Right cardiac atrium (tissue), 5 donors: ENCODE measurements at places on chromosomes 1 and 21. TPM values are rescaled to one million over a fixed set of nuclear protein-coding genes. Genes with fewer than 3 reads are reported as not detected.

- DNase-seq: peak; percentile 84
These were observed 1.4 kb downstream of the JUN start for GRCh38 chr1:58782178-58783089.

DNA sequence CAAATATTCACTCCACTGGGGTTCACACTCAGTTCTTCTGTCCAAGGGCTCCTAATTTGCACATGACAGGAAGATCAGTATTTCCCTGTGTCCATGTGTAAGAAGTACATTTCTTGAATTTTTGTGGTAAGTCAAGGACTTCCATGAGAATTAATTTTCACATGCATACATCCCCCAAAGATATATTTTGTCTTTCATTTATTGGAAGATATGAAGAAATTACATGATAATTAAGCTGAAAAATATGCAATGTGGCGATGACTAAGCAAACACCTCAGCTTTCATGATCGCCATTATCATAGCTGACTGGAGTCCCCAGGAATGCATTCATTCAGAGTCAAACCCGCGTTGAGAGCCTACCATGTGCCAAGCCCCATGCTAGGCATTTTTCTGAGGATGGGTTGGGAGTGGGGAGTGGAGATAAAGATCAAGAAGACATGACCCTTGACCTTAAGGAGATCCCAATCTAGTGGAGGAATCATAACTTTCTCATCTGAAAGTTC lies 104.6 kb upstream of the F3 start:
- no peak for DNase-seq

DNA sequence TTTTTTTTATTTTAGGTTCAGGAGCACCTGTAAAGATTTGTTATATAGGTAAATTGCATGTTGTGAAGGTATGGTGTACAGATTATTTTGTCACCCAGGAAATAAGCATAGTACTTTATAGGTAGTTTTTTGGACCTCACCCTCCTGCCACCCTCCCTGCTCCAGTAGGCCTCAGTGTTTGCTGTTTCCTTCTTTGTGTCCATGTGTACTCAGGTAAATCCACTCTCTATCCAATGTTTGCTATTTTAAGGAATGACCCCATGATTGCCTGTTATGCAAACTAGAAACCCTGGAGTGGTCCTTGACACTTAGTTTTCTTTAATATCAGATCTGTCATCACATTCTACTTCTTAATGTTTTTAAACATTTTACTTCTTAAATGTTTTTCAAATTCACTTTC lies 33.9 kb downstream of the LHX9 start:
- DNase-seq: no peak

DNA sequence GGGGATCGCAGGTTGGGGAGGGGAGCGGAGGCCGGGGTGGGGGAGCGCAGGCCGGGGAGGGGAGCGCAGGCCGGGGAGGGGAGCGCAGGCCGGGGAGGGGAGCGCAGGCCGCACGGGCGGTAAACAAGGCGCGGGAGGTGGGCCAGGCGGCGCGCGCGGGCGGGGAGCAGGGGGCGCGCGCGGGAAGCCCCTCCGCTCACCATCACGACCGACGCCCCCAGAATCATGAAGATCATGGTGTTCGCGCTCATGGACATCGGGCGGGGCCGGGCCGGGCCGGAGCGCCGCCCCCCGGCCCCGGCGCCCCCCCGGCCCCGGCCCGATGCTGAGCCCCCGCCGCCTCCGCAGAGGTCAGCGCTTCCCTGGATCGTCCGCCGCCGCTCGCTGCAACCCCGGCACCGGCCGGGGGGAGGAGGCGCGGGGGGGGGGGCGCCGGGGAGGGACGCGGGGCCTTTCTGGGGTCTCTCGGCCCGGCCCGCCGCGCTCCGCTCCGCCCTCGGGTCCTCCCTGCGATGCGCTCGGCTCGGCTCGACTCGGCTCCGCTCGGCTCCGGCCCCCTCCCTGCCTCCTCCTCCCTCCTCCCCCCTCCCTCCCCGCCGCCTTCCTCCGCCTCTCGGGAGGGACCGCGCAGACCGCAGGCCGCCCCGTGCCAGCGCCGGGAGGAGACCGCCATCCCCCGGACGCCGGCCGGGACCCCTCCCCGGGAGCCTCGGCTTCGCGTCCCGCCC lies at the start of gene TMEM240:
Gene TMEM240, minus strand, starts transcription at position 535 of the 728 bp plus-strand sequence. Its CDS starts 278 bp downstream, at position 257.
- peak; percentile 95 for DNase-seq

- DNase-seq: no peak
These were observed 45.6 kb downstream of the XCL2 start for GRCh38 chr1:168498159-168498631.

DNA sequence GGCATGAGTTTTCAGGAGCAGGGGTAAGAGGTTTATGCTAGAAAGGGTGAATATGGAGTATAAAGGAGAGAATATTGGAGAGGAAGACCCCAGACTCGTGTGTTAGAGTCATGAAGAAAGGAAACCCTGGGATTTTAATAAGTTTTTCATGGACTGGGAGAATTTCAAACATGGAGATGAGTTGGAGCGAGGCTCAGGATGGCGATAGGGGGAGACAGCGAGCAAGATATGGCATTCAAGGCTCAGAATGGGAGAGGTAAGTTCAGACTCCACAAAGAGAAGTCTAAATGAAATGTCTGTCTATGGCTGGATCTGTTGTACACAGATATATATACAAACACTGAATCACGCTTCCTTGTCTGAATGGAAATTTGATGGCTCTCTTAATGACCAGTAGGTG lies 92.5 kb downstream of the LRRC40 start:
- DNase-seq: no peak

DNA sequence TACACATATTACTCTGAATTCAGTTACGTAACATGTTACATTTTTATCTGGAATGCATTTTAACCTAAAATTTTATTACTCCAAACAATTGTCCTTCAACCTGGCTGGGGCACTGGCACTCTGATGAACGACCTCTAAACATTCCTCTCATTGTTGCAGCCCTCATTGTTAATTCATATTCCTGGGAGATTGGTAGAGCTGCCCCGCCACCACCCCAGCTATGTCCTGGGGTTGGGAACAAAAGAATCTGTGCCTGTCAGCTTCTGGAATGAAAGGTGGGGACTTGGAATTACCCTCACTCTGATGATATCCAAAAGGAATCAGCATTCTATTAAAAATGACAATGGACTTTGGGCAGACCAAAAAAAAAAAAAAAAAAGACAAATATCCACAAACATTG lies 38.0 kb upstream of the DESI2 start:
- no peak for DNase-seq

- peak; percentile 24 for DNase-seq
These were observed 77.5 kb upstream of the ACTRT2 start for GRCh38 chr1:2943686-2944260.

DNA sequence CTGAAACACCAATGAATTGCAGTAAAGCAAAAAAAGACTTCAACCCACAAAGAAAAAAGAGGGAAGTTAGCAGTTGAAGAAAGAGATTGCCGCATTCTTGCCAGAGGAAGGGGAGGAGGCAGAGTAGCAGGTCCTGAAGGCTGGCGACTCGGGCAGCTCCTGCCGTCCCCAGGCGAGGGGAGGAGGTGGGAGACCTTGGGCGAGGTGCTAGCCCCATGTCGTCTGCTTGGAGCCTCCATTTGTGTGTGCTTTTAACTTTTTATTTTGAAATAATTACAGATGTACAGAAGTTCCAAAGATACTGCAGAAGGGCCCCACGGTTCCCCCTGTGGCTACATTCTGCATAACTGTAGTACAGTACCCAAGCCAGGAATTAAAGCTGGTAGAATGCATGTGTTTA lies 6.7 kb downstream of the TRPM2 start:
- DNase-seq: no peak

DNA sequence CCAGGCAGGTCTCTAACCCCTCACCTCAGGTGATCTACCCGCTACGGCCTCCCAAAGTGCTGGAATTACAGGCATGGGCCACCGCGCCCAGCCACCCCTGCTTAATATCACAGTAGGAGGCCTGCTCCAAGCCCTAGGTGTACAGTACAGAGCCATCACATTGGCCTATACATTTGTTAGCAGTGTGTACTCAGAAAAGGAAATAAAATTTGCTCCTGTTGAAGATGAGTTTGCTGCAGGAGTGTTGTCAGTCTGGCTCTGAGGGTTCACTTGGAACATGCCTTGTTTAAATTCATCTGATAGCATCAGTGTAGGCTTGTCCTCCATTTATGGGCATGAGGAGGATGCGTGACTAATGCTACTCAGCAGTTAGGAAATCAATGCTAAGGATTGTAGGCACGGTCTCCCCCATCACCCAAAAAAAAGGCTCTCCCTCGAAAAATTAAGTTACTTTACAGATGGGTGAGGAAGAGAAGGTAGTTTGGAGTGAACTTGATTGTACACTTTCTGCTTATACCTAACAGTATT lies 4.6 kb upstream of the ENAH start:
- no peak for DNase-seq

DNA sequence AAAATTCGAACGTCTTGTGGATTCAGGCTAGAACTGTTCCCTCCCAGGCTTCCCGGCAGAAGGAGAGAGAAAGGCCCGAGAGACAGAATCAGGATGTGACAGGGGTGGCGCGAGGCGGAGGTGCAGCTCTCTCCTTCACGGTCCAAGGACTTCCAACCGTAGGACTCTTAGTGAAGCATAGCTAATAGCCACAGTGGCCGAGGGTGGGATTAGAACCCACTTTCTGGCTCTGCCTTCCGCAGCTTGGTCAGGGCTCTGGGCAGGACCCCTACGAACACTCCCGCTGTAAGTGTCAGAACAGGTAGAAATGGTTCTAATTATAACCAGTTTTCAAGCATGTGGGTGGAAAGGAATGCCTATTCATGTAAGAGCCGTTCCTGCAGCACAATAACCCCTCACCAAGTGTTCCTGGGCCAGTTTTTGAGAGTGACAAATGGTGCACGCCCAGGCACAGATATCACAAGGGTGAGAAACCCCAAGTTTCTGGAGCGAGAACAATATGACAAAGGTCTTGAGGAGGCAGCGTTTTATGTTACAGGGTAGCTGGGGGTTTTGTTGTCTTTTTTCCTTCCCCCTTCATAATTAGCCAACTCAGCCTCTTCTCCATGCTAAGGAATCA lies 86.4 kb downstream of the SYF2 start:
- DNase-seq: no peak

DNA sequence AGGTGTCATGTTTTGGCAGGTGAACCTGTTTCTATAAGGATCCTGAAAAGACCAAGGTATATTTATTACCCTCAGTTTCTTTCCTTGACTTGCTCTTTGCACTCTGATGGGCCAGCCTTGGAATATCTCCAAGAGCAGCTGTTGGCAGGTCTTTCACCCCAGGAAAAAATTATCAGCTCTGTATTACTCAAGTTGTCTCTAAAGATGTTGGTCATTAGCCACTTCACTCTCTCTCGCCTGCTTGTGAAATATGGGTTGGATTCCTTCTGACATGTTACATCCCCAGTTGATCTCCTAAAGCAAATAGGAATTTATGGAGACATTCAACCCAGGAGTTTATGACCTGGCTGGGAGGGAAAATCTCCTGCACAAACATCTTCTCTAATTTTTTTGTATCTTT lies 85.9 kb downstream of the KCNJ15 start:
- DNase-seq: no peak

DNA sequence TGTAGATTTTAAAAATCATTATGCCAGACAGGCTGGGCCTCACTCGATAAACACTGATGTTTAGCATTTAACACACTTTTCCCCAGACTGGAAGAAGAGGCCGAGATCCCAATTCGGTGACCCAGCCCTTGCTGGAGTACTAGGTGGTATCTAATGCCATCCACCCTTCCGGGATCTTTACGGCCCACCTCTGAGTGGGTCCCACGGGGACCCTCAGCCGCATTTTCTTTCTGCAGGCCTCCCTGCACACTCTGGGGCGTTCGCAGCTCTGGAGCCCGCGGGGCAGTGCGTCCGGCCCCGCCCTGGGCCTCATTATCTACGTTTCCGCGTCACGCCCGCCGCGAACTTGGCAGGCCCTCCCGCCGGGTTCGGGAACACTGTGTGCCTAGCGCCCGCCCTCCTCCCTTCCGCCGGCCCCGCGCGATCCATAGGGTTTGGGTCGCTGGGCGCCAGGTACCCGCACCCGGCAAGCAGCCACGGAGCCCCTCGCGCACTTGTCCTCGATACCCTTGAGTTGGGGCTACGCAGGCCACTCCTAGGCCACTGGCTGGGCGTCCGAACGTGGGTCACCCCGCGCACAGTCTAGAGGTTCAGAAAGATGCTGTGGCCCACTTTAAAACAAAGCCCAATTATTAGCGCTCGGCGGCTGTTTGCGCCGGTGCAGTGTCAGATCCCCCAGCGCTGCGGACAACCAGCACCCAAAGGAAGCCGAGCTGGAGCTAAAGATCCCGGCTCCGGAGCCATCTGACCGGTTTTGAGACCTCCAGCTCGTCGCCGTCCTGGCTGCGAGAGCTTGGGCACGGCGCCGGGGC lies 950 bp upstream of the EVA1C start:
- DNase-seq: peak; percentile 96

- no peak for DNase-seq
These were observed 250.2 kb downstream of the LTN1 start for GRCh38 chr21:28742527-28742926.

DNA sequence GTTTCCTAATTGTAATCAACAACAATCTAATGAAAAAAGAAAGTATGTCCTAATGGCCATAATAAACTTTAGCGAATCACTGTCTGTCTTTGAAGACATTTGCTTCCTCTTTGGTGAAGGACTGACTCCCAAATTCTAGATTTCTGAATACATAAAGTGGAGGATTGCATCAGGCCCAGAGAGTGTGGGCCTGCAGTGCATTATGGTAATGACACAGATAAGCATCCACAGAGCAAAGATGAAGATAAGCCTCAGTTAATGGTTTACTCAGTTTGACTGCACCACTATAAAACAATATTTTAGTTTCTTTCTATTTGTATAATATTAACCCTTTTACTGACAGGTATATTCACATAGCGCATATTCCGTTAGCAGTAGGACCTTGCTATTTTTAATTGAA lies 365.5 kb downstream of the KCTD3 start:
- no peak for DNase-seq

GRCh38 chr1:214102907-214103306 lies 115.1 kb downstream of the PROX1 start:
- no peak for DNase-seq

- DNase-seq: no peak
These were observed 30.2 kb downstream of the FAM177B start for GRCh38 chr1:222767152-222767571.

DNA sequence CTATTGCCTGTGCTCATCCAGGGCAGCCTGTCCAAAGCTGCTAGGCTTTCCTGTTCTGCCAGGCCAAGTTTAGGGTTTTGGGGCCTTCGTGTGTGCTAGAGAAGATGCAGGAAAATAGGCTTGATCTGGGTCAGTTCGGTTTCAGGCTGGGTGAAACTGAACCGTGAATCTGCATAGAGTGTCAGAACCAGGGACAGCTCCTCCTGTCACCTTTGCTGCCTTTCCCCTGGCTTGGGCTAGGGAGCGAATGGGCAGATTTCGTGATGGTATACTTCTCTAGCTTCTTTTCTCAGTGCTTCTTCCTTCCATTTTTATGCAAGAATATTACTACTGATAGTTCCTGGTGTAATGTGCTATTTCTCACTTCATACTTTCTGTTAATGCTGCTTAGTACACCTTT lies 6.0 kb upstream of the AGO1 start:
- no peak for DNase-seq

- DNase-seq: no peak
These were observed 35.1 kb upstream of the EYA3 start for GRCh38 chr1:28123461-28123961.

LEMD1 gene
- not detected for total RNA-seq

SPRR2B gene
- total RNA-seq: not detected

CDC42 gene
- 131 TPM for total RNA-seq

RBP7 gene
- total RNA-seq: 25.3 TPM

COG2 gene
- 39.2 TPM for total RNA-seq

HHIPL2 gene
- 0.53 TPM for total RNA-seq

CDK11A gene
- 20.5 TPM for total RNA-seq

MFSD2A gene
- 0.31 TPM for total RNA-seq

CELA2B gene
- total RNA-seq: not detected

WNT3A gene
- total RNA-seq: not detected

HES3 gene
- not detected for total RNA-seq

AMY1A gene
- not detected for total RNA-seq

TPR gene
- total RNA-seq: 57.2 TPM

GBP4 gene
- 4.9 TPM for total RNA-seq
